Mucosa of descending colon (tissue), 3 donors: ENCODE measurements at places on chromosomes 3 and 15. TPM values are rescaled to one million over a fixed set of nuclear protein-coding genes. Genes with fewer than 3 reads are reported as not detected.
A peak's percentile ranks its signal among the peaks of the same experiment; 100 is the strongest.

GRCh38 chr3:38586546-38587520, 62.7 kb downstream of the SCN5A start:
- no peak for DNase-seq

DNA sequence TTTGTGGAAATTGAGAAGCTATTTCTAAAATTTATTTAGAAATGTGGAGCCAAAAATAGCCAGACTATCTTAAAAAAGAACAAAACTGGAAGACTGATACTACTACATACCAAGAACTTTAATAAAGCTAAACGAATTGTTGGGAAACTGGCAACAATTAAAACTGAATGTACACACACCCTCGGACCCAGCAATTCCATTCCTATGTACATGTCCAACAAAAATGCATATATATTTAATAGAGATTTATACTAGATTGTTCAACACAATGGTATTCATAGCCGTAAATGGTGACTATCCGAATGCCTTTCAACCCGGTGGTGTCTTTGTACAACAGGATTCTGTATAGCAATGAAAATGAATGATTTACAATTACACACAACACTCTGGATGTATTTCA, 136.5 kb upstream of the RASGRP1 start:
- no peak for DNase-seq

ITIH3 gene
- total RNA-seq: 0.72 TPM

- DNase-seq: no peak
Measured at GRCh38 chr3:10280571-10280970, 12.2 kb downstream of the GHRL start.

CTXN2 gene
- 0.16 TPM for total RNA-seq

- no peak for DNase-seq
Measured at GRCh38 chr3:108393128-108393900, 97.0 kb downstream of the HHLA2 start.

DNA sequence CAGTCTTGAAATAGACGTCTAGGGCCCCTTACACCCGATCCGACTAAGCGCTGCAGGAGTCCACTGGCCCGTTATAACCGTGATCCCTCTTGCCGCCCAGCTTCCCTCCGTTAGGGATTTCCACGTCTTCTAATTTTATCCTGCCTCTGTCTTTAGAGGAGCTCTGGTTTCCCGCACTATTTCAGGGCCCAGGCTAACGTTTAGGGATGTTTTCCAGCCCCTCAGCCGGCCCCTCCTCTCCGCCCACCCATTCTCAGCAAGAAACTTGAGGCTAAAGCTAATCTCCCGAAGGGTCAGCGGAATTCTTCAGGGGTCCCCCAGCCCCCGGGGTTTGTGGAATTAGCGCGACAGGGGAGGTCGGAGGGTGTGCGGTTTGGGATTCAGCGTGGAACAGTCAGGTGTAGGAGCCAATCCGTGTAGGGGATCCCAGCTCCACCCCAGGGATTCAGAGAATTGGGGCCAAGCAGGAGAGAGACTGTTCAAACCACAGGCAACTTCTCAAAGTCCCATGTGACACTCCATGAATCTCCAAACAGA, 1.6 kb downstream of the PTX3 start:
- no peak for DNase-seq

GRCh38 chr15:38868326-38869114, 303.9 kb upstream of the RASGRP1 start:
- peak; percentile 50 for DNase-seq
